ENCODE measurements at places on chromosomes 13 and 19.

- no peak for DNase-seq
Observed at GRCh38 chr19:35693422-35693821, 10.9 kb upstream of the ZBTB32 start.

DNA sequence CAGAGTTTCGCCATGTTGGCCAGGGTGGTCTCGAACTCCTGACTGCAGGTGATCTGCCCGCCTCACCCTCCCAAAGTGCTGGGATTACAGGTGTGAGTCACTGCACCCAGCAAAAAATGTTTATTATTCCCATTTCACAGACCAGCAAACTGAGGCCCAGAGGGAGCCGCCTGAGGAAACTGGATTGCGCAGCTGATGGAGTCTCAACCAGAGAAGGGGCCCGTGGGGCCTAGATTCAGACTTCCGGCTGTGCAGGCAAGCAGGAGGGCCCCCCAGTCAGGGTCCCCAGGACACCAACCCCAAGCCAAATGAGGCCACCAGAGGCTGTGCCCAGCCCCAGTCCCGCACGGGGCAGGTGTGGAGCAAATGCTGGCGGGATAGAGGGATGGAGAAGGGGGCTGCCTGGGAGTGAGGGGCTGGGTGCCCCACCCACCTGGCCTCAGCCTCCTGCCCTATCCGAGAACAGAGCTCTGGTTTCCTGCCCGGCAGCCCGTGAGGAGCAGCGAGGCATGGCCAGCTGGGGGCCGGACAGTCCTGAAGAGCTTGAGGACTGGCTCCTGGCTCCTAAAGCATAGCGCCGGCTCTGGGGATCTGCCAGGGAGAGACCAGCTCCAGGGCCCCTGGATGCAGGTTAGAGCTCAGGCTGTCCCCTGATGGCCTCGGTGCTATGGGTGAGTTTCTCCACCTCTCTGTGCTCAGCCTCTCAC is 22.0 kb downstream of the MISP start:
- DNase-seq = no peak

DNA sequence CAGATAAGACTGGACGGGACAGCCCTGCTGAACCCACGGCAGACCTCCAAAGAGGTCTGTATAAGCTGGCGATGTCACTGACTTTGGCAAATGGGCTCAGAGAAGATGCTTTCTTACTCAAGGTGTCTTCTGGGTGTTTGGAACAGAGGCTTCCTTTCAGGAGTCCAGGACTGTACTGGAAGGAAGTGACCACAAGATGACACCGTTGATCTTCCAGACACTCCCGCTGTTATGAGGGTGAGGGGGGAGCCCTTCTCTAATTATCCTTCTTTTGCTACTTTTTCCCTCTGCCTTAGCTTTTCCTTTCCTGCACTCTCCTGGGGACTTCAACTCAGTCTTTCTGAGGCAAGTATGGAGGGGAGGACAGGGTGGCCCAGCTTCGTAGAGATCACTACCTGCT is 65.2 kb upstream of the ZNF599 start:
- no peak for DNase-seq

DNA sequence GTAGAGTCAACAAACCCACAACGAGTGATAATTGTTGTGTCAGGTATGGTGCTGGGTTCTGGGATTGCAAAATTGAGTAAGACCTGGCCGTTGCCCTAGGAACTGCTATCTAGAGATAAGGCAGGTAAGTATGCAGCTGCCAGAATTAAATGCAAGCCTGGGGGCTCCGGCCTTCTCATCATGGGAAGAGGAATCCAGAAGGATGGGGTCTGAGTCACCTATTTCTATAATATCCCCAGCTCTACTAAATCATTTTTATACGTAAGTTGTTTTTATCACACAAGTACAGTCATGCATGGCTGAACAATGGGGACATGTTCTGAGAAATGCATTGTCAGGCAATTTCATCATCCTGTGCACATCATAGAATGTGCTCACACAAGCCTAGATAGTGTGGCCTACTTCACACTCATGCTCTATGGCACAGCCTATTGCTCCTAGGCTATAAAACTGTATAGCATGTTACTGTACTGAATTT is 203.0 kb downstream of the KLF5 start:
- DNase-seq = no peak

DNA sequence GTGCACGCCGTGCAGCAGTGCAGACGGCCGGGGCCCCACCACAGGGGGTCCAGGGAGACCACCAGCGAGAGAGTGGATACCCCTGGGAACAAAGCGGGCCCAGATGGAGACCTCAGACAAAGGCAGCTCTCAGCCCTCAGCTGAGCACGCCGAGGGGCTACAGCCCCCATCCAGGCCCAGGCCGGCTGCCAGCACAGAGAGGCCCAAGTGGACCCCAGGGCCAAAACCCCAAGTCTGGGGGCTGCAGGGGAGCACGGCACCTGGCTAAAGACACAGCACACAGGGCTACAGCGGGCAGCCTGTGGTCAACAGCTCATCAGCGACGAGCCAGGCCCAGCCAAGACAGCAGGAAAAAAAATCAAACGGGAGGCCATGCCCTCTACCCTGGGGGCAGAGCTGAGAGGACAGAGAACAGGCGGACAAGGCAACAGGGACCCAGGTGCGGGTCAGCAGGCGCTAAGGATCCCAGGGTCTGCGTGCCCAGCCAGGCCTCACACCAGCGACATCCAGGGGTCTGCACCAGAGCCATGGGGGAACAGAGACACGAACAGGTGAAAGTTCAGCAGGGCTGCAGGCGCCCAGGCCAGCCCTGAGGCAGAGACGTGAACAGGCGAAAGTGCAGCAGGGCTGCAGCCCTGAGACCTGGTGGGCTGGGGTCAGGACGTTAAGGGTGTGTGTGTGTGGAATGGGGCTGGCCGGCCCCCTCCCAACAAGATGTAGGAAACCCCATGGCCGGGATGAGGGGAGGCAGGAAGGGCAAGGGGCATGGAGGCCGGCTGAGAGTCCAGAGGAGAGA is 34.3 kb downstream of the RASA3 start:
- DNase-seq = peak; percentile 38

- DNase-seq = no peak
Observed at GRCh38 chr19:48539503-48540096, 12.4 kb upstream of the SULT2B1 start.

DNA sequence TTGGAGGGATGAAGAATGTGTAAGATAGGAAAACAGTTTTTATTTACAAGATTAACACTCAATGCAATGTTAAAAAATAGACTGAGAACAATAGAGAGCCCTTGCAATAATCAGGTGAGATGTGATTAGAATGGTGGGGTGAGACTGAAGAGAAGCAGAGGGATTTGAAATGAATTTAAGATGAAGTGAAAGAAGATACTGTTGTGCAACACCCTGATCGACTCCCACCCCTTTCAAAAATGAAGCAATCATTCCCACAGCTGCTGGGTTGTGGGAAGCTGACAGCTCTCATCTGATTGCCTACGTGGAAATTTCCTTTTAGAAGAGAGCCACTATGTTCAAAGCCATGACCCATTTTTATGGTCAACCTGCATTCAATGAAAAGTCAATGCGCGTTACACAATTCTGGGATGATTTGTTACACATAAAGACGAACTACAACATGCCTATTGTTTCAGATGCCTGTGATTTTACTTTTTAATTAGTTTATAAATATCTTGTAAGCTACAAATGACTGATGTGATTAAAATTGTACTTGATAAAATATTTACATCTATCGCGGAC is 1374.8 kb downstream of the PCDH9 start:
- DNase-seq = no peak

DNA sequence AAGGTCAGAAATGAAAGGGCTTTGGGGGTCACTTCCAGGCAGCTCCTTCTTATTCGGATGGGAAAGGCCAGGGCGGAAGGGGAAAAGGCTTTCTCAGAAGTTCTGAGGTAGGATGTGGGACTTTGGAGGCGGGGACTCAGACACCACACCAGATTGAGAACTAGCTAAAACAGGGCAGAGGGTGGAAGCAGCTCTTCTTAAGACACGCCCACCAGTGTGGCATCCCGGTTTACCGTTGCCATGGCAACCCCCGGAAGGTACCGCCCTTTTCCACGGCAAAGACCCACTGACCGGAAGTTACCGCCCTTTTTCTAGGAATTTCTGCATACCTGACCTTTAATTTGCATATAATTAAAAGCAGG is 3.8 kb upstream of the LILRA5 start:
- DNase-seq = peak; percentile 86

- no peak for DNase-seq
Observed at GRCh38 chr19:3398900-3399278, 32.5 kb downstream of the NFIC start.

- no peak for DNase-seq
Observed at GRCh38 chr19:11480715-11481533, at the start of gene ELAVL3. TSS of gene ELAVL3 (minus strand) at chr19:11481046. CDS start at chr19:11480608, 438 bp downstream.

GRCh38 chr13:85266331-85266730 is 532.9 kb downstream of the SLITRK6 start:
- DNase-seq = no peak

Data from lower lobe of right lung (tissue), 2 donors.